ENCODE measurements at places on chromosomes 1 and 21.

- DNase-seq, result no peak
Measured at GRCh38 chr1:109067883-109068282, 7.9 kb downstream of the TAF13 start.

- DNase-seq, result no peak
Measured at GRCh38 chr1:39657402-39657801, 14.5 kb downstream of the NT5C1A start.

DNA sequence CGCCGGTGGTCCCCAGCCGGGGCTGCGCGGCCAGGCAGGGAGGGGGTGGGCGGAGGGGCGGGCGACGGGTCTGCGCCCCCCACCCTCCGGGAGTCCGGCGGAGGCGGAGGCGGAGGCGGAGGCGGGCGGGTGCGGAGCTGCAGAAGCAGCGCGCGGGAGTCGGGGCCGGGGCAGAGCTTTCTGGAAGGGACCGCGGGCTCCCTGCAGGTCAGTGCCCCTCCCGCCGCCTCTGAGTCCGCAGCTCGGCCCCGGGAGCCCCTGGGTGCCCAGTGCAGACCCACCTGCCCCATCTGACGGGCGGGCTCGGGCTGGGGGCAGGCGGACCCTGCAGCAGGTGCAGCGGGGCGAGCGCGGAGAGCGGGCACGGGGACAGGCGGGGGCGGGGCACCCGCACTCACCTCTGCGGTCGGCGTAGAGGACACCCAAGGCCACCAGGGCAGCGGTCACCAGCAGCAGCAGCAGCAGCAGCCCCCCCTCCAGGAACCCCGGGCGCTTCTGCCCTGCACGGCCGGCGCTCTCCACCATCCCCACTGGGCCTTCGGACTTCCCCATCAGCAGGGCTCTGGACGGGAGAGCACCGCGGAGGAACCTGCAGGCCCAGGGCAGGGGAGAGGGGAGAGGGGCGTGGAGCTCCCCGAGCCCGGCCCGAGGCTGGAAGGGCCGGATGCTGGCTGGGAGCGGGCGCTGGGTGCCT, 3.7 kb downstream of the MMEL1 start:
- DNase-seq, result no peak

DNA sequence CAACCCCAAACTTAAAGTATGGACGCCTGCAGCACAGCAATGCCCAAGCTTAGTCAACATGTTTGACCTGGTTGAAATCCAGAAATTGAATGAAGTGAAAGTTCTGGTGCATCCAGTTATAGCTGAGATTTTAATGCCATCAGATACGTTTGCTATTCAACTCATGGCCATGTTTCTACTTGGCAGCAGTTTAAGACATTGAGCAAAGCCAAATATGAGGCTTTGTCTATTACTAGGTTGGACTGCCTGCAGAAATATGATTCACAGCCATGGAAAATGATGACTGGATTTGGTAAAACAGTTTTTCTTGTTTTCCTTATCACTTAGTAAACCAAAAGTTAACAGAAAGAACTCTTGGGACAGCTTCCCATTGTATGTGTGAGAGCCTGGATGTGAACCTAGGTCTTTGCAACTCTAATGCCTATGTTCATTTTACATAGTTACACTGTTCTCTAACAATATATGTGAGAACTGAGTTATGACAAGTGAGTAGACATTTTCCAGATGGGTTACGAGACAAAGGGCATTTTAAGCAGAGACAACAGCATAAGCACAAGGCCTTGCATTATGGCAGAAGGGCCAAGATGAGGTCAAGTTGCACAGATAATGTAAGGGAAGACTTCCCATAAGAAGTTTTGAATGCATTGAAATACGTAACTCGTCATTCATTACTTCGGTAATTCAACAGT, 32.4 kb upstream of the MYSM1 start:
- DNase-seq, result no peak

- DNase-seq, result no peak
Measured at GRCh38 chr1:227907439-227908015, 40.2 kb downstream of the WNT9A start.

GRCh38 chr1:181504399-181504842, 21.1 kb downstream of the CACNA1E start:
- no peak for DNase-seq

- no peak for DNase-seq
Measured at GRCh38 chr1:50610563-50610962, 187.3 kb upstream of the DMRTA2 start.

GRCh38 chr1:210841926-210842625, 291.9 kb downstream of the KCNH1 start:
- DNase-seq, result no peak

DNA sequence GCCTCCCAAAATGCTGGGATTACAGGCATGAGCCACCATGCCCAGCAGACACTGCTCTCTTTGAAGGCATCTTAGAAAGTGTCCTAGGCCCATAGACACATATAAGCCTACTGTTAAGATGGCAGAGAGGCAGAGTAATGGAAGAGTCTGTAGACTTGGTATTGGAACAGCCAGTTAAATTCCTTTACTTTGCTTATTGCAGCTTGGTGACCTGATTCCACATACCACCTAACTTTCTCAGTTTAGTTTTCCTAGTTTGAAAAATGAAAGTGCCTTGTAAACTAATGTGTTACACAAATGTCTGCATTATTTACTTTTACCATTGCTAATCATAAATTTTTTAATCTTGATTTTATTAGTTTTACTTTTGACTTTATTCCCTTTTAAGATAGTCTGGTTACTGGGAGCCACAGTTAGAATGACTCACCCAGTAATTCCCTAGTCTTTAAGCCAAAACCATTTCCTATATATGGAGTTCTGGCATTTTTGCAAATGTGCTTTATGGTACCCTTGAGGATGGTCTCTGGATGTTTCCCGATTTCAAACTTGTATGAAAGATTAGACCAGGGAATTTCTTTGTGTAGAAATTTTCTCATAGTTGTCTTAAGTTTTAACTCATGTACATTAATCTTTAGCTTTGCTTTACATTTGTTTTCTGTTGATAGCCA, 6.4 kb downstream of the SMAP2 start:
- DNase-seq, result no peak

- no peak for DNase-seq
Measured at GRCh38 chr1:3954170-3955169, 54.4 kb upstream of the C1orf174 start.

GRCh38 chr1:38334930-38335592, 288.5 kb upstream of the POU3F1 start:
- DNase-seq, result no peak

- no peak for DNase-seq
Measured at GRCh38 chr1:80450711-80451110, 1350.0 kb upstream of the ADGRL2 start.

DNA sequence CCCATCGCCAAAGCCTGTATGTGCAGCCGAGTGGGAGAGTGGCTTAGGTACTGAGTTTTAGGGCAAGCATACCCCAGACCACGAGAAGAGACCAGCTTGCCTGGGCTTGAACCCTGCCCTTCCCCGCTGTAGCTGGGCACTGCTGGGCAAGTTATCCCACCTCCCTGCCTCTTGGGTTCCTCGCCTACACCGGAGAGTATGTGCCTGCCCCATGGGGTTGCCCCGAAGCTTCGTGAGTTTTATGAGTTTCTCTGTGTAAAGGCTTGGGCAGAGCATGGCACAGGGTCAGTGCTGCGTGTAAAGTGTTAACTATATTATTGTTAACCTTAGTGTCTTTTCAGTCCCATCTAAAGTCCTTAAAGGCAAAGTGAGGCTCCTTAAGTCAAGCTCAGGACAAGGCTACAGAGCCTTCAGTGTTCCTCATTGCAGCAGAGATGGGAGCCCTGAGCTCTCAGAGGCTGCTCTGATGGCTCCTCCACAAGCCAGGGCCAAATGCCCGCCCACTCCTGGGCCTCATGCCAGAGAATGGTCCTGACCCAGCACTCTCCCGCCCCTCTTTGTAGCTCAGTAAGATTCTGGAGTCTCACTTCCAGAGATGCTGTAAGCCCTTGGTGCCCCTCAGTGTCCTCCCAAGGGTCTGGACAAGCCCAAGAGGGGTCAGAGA, 37.0 kb upstream of the KCNA10 start:
- DNase-seq, result no peak

- DNase-seq, result no peak
Measured at GRCh38 chr1:117964290-117965038, 34.9 kb downstream of the WDR3 start.

- no peak for DNase-seq
Measured at GRCh38 chr1:154730986-154731489, 123.1 kb upstream of the ADAR start.

GRCh38 chr1:200410566-200410878, 686 bp upstream of the ZNF281 start:
- no peak for DNase-seq

- DNase-seq, result no peak
Measured at GRCh38 chr1:244368279-244368678, 83.4 kb downstream of the ADSS2 start.

- no peak for DNase-seq
Measured at GRCh38 chr1:116731439-116731838, 22.8 kb upstream of the CD2 start.

DNA sequence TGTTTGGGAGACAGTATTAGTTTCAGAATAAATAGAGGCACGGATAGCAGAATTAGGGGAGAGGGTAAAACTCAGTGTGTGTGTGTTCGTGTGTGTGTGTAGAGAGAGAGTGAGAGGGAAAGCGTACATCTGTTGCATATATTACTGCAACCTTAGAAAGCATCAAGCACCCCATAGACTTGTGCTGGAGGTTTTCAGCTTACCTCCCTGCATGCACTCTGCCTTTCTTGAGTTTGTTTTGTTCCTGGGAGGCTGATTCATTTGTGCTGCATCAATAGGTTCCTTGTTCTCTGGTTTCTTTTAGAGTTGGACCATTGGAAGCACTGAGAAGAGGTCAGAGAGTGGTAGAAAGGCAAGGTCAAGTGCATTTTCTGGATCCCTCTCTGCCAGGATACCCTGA, 104.4 kb upstream of the KCNK1 start:
- no peak for DNase-seq

GRCh38 chr1:213953806-213954205, 34.0 kb upstream of the PROX1 start:
- no peak for DNase-seq

DNA sequence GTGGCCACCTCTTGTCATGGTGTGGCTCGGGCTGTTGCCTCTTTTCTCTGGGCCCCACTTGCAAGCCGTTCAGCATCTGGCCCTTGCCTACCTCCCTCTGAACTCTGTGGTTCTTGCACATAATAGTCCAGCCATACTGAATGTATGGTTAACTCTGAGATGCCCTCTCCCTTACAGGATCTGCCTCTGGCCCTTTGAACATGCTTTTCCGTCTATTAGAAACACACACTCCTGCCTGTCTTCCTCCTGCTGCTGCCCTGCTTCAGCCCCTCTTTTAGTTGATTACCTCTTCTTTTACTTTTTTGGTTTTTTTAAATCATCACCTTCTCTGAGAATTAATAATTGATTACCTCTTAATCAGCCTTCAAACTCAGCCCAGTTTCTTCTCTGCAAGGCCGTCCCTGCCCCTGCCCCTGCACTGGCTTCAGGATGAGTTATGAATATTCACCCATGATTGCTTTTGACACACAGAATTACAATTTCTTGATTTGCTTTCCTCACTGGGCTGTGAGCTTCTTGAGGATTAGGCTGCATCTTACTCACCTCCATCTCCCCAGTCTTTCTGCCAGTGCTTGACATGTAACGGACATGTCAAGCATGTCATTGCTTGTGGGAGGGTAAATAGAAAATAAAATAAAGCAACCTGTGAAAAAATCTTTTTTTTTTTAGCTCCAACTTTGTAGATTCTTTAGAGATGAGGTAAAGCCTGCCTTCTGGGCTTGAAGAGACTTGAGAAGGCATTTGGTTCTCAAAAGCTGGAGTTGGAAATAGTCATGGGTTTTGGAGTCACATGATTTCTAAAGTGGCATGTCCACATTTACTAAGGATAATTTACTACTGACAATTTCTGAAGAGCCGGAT, 158.3 kb downstream of the PLXNA2 start:
- DNase-seq, result no peak

Data from activated CD4-positive, alpha-beta T cell treated with anti-CD3 and anti-CD28 coated beads for 1 hour (primary cell).